Right lung (tissue), 10 donors: ENCODE measurements at places on chromosomes 11 and 22. TPM values are rescaled to one million over a fixed set of nuclear protein-coding genes. Genes with fewer than 3 reads are reported as not detected.

The SMTNL1 gene
- 9.2 TPM for polyA plus RNA-seq

The BSCL2 gene
- polyA plus RNA-seq: 40.4 TPM

The APOA5 gene
- not detected for polyA plus RNA-seq

The TSSK2 gene
- 0.37 TPM for polyA plus RNA-seq
